ENCODE measurements at places on chromosomes 12 and 14.

DNA sequence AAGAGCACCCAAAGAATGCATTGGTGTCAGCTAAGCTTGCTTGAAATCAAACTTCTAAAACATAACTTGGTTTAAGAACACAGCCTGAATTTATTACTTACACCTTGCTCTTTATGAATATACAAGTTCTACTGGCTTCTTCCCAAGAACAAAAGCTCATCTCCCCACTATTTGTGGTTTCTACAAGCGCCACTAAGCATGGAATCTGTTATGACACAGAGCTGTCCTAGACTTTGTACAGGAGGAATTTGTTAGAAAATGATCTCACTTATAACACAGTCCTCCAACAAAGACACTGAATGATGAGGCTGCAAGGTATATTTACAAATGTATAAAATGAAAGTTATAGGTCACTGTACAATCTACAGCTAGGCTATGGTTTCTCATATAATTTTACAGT, 452.1 kb downstream of the BCAT1 start:
- no peak for DNase-seq

DNA sequence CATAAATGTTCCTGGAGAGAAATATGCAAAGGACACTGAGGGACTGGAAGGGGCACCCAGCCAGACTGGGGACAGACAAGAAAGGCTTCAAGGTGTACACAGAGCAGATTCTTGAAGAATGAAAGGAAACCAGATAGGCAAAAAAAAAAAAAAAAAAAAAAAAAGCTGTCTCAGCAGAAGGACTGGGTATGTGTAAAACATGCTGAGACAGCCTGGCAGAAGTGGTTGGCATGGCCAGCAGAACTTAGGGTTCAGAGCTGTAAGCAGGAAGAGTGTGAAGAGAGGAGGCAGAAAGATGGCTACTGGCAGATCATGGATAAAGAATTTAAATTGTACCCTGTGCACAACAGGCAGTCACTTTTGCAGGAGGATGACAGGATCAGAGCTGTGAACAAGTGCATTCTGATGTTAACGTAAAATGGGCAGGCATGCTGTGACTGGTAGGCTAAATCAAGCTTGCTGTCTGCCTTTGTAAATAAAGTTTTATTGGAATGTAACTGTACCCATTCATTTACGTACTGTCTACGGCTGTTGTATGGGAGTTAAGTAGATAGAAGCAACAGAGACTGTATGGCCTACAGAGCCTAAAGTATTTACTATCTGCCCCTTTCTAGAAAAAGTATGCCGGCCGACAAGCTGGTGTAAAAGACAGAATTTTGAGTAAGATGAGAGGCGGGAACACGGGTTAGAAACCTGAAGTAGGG, 42.2 kb downstream of the UBR7 start:
- no peak for DNase-seq

- DNase-seq, result no peak
Measured at GRCh38 chr14:76710056-76711010, 50.9 kb upstream of the VASH1 start.

- no peak for DNase-seq
Measured at GRCh38 chr12:79936670-79937069, 1.8 kb upstream of the PPP1R12A start.

DNA sequence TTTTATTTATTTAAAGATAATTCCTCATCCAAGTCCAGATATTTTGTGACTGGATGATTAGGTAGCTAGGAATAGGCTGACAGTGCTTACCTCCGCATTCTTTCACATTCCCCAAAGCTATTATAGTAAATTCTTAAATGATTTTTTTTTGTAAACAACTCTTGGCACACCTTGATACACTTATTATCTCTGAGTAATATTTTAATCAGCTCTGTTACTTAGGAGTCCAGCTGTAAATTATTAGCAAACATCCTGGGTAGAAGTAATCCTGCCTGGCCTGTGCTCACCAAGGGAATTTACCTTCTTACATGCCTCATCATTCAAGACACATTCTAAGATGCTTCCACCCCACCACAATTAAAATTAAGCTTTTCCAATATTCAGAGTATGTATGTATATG, 186.1 kb downstream of the SLC2A13 start:
- DNase-seq, result no peak

All from stimulated activated CD4-positive, alpha-beta T cell treated with anti-CD3 and anti-CD28 coated beads, TNF-alpha, amount 100 ng/mL, for 1 hour (primary cell).